ENCODE measurements at places on chromosomes 6 and 20.

- DNase-seq, result peak; percentile 66
These were observed 32.6 kb upstream of the MPC1 start for GRCh38 chr6:166415306-166415705.

DNA sequence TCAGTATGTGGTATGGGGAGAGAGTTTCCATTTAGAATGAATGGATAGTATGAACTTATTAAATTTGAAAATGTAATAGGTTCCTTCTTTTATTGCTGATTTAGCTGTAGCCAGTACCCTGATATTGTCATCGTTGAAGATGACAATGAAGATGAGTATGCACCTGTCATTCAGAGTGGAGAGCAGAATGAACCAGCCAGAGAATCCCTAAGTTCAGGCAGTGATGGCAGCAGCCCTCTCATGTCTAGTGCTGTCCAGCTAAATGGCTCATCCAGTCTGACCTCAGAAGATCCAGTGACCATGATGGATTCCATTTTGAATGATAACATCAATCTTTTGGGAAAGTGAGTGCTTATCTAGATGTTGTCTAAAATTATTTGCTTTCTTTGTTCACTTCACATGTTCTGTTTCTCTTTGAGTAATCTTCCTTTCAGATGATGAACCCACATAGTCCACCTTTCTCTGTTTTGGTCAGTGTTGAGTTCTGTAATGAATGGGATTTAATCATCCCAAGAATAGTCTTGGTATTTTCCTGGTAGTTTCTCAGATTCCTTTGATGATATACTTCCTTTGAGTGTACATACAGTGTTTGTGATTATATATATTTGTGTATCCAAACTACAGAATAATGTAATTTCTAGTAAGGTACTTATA lies 23.3 kb downstream of the HSF2 start:
- DNase-seq, result no peak

GRCh38 chr6:18477301-18477941 lies 90.3 kb downstream of the RNF144B start:
- DNase-seq, result no peak

DNA sequence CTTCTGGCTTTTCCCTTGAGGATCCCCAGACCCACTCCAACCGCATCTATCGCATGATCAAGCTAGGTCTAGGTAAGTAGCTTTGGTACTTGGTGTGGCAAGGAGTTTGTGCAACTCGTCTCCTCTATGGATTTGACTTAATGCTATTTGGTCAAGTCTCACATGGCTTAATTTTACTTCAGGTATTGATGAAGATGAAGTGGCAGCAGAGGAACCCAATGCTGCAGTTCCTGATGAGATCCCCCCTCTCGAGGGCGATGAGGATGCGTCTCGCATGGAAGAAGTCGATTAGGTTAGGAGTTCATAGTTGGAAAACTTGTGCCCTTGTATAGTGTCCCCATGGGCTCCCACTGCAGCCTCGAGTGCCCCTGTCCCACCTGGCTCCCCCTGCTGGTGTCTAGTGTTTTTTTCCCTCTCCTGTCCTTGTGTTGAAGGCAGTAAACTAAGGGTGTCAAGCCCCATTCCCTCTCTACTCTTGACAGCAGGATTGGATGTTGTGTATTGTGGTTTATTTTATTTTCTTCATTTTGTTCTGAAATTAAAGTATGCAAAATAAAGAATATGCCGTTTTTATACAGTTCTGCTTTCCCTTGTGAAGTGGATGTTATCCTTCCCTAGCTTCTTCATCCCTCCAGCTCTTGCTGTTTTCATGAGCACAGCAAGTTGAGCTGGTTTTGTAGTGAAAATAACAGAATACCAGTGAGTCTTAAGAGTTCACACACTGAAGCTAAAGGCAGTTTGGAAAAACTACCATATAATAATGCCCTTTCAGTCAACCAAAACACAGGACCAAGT lies 3.8 kb downstream of the SLC35B2 start:
- DNase-seq, result peak; percentile 77

DNA sequence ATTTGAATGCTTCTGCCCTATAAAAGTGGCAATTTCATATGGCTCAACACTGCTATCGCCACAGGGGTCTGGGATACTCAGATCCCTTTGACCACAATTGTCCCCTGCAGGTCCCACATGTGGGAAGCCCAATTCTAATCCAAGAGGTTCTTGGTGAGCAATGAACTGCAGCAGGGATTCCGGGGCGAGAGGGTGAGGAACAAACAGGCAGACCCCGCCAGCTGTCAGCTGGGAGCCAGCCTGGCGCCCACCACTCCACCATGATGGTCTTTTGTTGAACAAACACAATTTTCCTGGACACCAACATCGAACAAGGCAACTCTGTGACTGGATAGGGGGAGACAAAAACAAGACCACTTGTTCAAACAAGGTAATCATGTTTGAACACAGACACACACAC lies 80.5 kb downstream of the TMEM242 start:
- no peak for DNase-seq

DNA sequence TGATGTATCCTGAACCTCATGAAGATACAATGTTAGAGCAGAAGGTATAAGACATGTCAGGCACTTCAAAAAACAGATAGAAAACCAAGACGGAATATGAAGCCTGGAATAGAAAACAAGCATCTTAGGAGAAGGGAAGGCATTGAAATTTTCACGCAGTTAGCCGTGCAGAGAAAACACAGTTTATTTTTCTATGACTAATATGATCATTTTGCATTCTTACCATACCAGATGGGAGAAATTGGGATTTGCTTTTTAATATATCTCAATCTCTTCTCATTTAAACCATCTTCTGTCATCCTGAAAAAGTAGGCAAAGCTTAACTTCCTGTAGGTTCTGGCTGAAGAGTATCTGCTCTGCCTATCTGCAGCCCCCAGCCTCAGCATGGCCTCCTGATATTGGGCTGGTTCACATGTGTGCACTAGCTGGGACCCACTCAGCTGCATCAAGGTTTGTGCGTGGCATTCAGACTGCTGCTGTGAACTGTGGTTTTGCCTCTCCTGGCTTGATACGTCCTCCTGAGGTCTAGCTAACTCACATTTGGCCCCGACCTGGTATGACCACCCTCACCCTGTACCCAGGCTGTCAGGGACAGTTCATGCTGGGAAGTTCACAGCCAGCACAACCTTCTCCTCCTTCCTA lies 392.5 kb upstream of the SASH1 start:
- no peak for DNase-seq

DNA sequence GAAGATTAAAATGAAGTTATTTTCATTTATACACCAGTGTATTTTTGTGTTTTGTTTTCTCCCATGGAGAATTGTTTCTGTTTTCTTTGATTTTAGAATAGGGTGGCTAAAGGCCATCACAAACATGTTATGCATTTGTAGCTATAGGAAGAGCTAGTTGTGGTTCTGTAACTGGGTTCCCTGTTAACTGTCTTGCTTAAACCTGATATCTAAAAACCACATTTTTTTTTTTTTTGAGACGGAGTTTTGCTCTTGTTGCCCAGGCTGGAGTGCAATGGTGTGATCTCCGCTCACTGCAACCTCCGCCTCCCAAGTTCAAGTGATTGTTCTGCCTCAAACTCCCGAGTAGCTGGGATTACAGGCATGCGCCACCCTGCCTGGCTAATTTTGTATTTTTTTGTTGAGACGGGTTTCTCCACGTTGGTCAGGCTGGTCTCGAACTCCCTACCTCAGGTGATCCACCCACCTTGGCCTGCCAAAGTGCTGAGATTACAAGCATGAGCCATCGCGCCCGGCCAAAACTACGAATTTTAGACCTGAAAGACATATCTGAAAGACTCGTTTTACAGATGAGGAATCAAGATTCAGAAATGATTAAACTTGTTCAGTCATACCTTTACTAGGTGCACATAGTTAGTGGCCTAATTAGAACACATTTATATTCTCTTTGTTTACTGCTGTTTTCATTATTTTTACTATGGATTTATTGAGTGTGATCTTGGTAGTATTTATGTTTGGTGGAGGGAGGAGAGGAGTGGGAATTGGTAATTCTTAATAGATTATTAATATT lies 18.0 kb downstream of the SCAF8 start:
- DNase-seq, result peak; percentile 14

GRCh38 chr20:62066983-62067433 lies 1.3 kb upstream of the TAF4 start:
- DNase-seq, result peak; percentile 75

- DNase-seq, result no peak
These were observed 9.5 kb downstream of the ZDHHC14 start for GRCh38 chr6:157390273-157391060.

GRCh38 chr6:148591656-148592055 lies 155.2 kb upstream of the UST start:
- no peak for DNase-seq

DNA sequence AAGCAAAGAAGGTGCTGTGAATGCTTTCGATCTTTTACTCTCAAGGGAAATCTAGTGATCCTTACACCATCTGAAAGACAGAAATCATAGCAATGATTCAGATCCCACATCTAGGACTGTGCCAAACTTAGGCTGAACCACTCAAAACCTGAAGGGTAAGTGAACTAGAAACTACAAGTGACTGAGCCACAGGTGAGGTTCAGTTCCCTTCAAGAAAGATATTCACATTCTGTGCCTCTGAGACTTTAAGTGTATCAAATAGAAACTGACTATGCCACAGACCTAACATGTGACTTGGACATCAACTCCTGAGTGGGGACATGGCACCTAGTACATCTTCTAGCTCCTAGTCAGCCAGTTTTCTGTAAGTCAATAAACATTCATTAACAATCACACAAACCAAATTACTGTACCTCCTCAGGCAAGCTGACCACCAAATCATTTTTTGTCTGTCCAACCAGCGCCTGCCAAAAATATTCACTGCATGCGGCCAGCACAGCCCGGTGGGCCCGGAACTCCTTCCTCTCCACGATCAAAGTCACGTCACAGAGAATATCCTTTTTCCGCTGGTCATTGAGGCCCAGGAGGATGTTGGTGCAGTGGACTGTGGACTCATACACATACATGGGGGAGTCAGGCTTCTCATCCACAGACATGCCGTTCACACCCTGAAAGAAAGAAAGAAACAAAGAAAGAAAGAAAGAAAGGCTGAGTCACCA lies 114.1 kb downstream of the GJA10 start:
- peak; percentile 56 for DNase-seq

DNA sequence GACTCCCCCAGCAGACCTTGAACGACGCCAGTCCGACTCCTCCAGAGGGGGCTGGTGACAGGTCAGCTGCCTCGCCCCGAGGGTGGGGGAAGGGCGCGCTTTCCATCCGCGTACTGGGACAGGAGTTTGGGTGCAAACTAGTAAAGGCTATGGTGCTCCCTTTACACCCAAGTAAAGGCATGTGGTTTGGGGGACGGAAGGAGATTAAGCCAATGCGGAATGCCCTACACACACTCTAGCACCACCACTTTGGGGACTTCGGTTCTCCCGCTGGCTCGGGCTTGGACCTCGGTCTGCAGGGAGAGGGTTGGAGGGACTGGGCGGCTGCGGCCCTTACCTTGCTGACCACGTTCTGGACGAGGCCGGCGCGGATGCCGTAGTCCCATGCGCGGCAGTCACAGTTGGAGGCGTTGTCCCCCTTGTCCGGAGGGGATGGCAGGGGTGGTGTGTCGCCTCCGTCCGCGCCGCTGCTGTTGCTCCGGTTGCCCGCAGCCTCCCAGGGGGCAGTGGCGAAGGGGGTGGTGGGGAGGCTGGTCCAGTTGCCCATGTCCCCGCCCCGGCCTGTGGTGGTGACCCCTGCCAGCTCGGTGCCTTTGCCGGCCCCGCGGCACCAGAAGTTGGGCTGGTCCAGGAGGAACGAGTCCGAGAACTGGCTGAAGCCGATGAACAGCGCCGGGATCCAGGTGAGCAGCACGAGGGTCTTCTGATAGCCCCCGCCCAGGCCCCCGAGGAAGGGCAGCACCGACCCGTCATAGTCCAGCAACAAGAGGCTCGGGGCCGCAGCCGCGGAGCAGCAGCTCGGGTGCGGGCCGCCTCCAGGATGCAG lies 1.1 kb downstream of the SLC22A23 start:
- DNase-seq, result peak; percentile 44
